Fibroblast of lung (primary cell): ENCODE measurements at places on chromosomes 7 and 10. TPM values are rescaled to one million over a fixed set of nuclear protein-coding genes. Genes with fewer than 3 reads are reported as not detected.

GRCh38 chr10:112218036-112218390 is 34.4 kb upstream of the GPAM start:
- H3K4me1 ChIP-seq, result no peaks in the 10 kb centered on the region
- no peak overlapping the region for H3K27ac ChIP-seq
- no peaks in the 10 kb centered on the region for H3K36me3 ChIP-seq
- no peaks in the 10 kb centered on the region for H3K27me3 ChIP-seq

GRCh38 chr10:100186253-100187212 is 704 bp upstream of the ERLIN1 start:
- peak overlapping the region; percentile 80 for H3K4me3 ChIP-seq
- H3K27ac ChIP-seq, result peak overlapping the region; percentile 97
- H3K27me3 ChIP-seq, result no peaks in the 10 kb centered on the region
- peaks cover 6% of the 10 kb centered on the region for H3K36me3 ChIP-seq
- H3K4me1 ChIP-seq, result peaks cover 3% of the 10 kb centered on the region

DNA sequence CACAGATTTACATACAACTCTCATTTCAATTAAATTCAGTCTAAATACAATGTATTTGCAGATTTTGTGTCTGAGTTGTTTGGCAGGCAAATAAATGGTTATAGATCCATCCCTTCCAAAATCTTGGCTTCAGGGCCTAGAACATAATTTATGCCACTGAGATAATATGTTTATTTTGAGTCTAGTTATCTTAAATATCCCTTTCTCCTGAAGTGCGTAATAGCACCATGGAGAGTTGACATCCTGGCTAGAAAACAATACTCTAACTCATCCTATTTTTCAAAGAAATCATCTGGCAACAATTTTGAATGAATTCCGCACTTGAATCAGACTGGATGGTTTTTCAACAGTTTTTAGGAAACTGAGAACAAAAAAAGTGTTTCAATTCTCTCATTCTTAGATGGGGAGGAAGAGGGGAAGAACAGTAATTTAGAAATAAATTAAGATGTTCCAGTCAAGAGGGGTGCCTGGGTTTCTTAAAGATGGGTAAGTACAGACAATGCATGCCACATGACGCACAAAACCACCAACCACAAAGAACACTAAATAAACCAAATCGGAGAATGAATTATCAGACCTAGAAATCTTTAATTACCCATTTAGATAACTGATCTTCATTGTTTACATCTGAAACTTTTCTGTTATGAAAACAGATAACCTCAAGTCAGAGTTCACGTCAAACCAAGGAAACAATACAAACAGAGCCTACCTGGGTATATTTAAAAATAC is 228.7 kb upstream of the PTN start:
- no peaks in the 10 kb centered on the region for H3K27me3 ChIP-seq
- H3K4me1 ChIP-seq, result no peaks in the 10 kb centered on the region
- H3K36me3 ChIP-seq, result no peaks in the 10 kb centered on the region
- H3K4me3 ChIP-seq, result no peak overlapping the region
- no peak overlapping the region for H3K27ac ChIP-seq

Gene PLXNA4
- 1.2 and 1.8 TPM in 2 replicates for total RNA-seq

DNA sequence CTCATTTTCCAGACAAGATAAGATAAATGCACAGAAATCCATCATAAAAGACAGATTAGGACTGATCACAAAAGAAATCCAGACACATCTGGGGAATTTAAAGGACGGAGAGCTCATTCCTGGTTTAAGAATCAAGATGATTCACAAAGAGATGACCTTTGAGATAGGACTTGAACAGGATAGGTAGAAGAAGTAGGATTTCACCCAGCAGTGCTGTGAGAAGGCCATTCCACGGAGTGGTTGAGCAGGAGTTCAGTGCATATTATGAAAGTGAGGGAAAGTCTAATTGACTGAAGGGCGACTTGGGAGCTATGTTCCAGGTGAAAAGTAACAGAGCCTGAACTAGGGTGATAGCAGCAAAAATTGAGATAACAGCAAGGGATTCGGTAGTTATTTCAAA is 73.7 kb downstream of the GAD2 start:
- no peaks in the 10 kb centered on the region for H3K27me3 ChIP-seq
- DNase-seq, result no peak
- H3K4me1 ChIP-seq, result no peaks in the 10 kb centered on the region
- no peak overlapping the region for H3K4me3 ChIP-seq
- H3K36me3 ChIP-seq, result no peaks in the 10 kb centered on the region

GRCh38 chr10:43212043-43212721 is 54.7 kb downstream of the RASGEF1A start:
- no peak overlapping the region for H3K4me3 ChIP-seq
- H3K27me3 ChIP-seq, result no peaks in the 10 kb centered on the region
- no peaks in the 10 kb centered on the region for H3K4me1 ChIP-seq
- no peak for DNase-seq

- no peak overlapping the region for H3K4me3 ChIP-seq
- no peaks in the 10 kb centered on the region for H3K4me1 ChIP-seq
- H3K27ac ChIP-seq, result no peak overlapping the region
- DNase-seq, result no peak
- no peaks in the 10 kb centered on the region for H3K27me3 ChIP-seq
Observed at GRCh38 chr10:81843042-81843441, 32.0 kb upstream of the NRG3 start.

DNA sequence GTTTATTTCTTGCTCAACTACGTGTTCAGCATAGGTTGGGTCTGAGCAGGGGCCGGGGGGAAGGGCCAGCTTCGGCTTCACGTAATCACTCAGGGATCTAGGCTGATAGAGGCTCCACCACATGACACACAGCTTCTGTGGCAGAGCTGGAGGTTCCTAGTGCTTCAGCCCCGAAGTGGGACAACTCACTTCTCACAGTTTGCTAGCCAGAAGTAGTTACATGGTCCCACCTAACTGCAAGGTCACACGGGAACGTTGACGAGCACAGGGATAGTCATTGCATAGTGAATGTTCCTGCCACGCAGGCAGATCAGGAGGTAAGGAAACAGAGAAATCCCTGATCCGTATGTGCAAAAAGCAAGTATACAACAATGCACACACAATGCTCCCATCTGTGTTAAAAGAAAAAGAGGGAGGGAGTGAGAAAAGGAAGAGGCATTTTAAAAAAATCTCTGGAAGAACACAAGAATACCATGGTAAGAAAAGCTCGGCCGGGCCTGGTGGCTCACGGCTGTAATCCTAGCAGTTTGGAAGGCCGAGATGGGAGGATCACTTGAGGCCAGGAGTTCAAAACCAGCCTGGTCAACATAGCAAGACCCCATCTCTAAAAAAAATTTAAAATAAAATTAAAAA is 16.9 kb downstream of the SMURF1 start:
- no peak for DNase-seq
- H3K4me3 ChIP-seq, result no peak overlapping the region
- no peaks in the 10 kb centered on the region for H3K27me3 ChIP-seq
- no peaks in the 10 kb centered on the region for H3K36me3 ChIP-seq
- H3K4me1 ChIP-seq, result peaks cover 18% of the 10 kb centered on the region
